Vagina (tissue), 2 donors: ENCODE measurements at places on chromosomes 3 and 15. TPM values are rescaled to one million over a fixed set of nuclear protein-coding genes. Genes with fewer than 3 reads are reported as not detected.

DNA sequence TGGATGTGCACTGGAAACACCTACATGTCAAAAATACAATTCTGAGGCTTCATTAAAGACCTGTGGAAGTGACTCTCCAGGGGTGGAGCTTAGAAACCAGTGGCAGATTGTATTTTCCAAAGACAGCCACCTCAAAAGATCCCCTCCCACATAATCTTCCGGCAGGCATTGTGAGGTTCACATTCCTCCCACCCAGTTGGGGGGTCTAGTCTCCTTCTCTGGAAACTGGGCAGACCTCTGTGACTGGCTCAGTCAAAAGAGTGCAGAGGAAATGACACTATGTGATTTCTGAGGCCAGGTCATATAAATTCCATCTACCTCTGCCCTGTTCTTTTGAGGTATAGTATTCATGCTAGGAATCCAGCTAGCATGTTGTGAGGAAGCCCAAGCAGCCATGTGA is 1.9 kb upstream of the CFAP92 start:
- no peak overlapping the region for H3K4me3 ChIP-seq
- DNase-seq, result no peak

BMF gene
- total RNA-seq, result 2.9 TPM

GRCh38 chr3:187870360-187871203 is 125.3 kb upstream of the BCL6 start:
- H3K27me3 ChIP-seq, result no peaks in the 10 kb centered on the region
- H3K4me3 ChIP-seq, result no peak overlapping the region

DNA sequence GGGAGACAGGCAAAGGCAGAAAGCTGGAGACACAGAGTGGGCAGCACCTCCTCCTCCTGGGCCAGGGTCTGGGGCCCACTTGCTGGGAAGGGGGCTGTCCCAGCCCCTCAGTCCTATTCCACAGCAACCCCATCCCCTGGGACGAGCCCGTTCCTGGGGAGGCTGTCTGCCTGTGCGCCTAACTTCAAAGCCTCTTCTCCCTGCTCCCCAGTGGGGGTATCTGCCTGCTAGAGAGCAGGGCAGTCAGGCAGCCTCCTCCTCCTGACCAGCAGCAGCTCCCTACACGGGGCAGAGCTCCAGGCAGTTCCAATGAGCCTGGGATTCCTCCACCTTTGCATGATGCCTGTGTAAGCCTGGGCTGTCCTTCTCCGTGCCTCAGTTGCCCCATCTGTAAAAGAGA is 6.9 kb downstream of the PTH1R start:
- H3K36me3 ChIP-seq, result no peaks in the 10 kb centered on the region
- peaks cover 44% of the 10 kb centered on the region for H3K4me1 ChIP-seq
- H3K4me3 ChIP-seq, result peak overlapping the region; percentile 71
- no peaks in the 10 kb centered on the region for H3K27me3 ChIP-seq

- no peaks in the 10 kb centered on the region for H3K36me3 ChIP-seq
- peak overlapping the region; percentile 99 for H3K27ac ChIP-seq
- H3K27me3 ChIP-seq, result no peaks in the 10 kb centered on the region
These were observed 284 bp upstream of the TSC22D2 start for GRCh38 chr3:150407808-150408220.

GRCh38 chr3:71433631-71434030 is 149.9 kb downstream of the FOXP1 start:
- H3K4me3 ChIP-seq, result no peak overlapping the region
- H3K4me1 ChIP-seq, result peaks cover 72% of the 10 kb centered on the region
- no peaks in the 10 kb centered on the region for H3K27me3 ChIP-seq
- H3K27ac ChIP-seq, result no peak overlapping the region
- no peak for DNase-seq
- no peaks in the 10 kb centered on the region for H3K36me3 ChIP-seq

DNA sequence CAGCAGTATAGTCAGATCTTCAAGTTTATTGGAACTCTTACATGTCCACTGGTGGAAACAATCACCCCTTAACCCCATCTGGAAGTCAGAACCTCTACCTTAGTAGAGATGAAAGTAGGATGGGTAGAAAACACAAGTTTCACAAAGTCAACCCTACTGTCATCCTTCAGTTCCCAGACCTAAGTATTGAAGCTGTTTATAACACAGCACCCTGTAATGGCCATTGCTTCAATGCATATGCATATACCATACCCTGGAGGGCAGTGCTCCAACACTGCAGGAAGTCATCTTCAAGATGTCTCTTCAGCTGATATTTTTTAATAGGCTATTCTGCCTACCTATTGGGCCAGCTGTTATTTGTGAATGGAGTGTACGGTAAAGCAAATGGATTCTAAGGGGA is 241.3 kb downstream of the UBE2E2 start:
- DNase-seq, result no peak
- H3K4me1 ChIP-seq, result no peaks in the 10 kb centered on the region
- H3K27ac ChIP-seq, result no peak overlapping the region
- no peaks in the 10 kb centered on the region for H3K27me3 ChIP-seq
- no peaks in the 10 kb centered on the region for H3K36me3 ChIP-seq

DNA sequence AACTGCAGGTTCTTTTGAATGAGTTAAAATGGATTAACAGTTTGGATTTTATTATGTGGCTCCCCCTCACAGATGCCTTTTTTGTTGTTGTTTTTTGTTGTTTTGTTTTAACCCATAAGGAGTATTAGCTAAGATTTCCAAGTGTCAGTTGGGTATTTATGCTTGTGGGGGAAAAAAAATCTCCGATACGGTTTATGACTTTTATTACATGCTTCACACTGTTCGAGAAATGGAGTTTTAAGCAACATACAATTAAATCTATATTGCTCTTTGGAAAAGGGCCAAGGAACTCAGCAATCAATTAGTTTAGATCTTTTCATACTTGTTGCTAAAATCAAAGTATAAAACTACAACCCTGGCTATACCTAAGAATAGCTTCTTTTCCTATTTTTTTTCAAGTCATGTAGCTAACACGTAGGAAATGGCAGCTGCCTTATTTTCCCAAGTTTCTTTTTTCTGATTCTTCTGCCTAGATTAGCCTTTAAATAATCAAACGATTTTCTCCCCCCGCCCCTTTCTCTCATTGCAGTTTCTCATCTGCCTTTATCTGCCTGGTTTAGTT is 16.0 kb downstream of the NR2F2 start:
- H3K4me3 ChIP-seq, result peak overlapping the region; percentile 67
- H3K27ac ChIP-seq, result peak overlapping the region; percentile 99
- no peaks in the 10 kb centered on the region for H3K27me3 ChIP-seq
- DNase-seq, result no peak
- no peaks in the 10 kb centered on the region for H3K36me3 ChIP-seq
- H3K4me1 ChIP-seq, result peaks cover 56% of the 10 kb centered on the region

STRC gene
- 0.74 TPM for total RNA-seq

DNA sequence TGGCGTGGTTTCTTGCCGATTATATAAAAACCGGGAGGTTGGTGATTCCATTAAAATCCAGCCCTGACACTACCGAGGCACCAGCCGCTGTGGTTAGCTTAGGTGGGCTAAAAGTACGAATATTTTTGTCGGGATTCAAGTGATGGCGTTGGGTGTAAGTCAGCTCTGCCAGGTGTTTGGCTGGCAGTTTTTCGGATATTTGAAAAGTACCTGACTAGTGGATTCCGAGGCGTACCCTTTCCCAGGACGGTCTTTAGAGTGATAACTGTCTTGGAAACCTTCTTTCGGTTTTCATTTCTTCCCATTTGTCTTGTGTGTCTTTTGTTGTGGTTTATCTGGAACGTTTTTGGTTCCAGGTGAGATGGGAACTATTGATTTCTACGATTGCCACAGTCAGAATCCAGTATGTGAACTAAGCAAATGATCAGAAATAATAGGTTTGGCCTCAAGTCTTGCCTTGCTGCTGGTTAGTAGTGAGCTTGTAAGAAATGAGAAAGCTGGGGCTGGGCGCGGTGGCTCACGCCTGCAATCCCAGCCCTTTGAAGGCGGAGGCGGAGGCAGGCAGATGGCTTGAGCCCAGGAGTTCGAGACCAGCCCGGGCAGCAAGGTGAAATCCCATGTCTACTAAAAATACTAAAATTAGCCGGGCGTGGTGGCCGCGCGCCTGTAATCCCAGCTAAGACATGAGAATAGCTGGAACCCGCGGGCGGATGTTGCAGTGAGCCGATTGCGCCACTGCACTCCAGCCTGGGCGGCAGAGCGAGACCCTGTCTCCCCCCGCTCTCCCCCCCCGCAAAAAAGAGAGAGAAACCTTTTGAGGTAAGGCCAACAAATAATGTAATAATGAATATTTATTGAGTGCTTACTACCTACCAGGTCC is 1.4 kb downstream of the FYTTD1 start:
- DNase-seq, result no peak
- peaks cover 44% of the 10 kb centered on the region for H3K4me1 ChIP-seq
- H3K27me3 ChIP-seq, result no peaks in the 10 kb centered on the region
- H3K27ac ChIP-seq, result peak overlapping the region; percentile 98
- peak overlapping the region; percentile 83 for H3K4me3 ChIP-seq

- no peak for DNase-seq
- no peaks in the 10 kb centered on the region for H3K27me3 ChIP-seq
- H3K4me3 ChIP-seq, result no peak overlapping the region
- no peaks in the 10 kb centered on the region for H3K36me3 ChIP-seq
- no peaks in the 10 kb centered on the region for H3K4me1 ChIP-seq
These were observed 195.1 kb upstream of the NR2F2 start for GRCh38 chr15:96135166-96136093.

DNA sequence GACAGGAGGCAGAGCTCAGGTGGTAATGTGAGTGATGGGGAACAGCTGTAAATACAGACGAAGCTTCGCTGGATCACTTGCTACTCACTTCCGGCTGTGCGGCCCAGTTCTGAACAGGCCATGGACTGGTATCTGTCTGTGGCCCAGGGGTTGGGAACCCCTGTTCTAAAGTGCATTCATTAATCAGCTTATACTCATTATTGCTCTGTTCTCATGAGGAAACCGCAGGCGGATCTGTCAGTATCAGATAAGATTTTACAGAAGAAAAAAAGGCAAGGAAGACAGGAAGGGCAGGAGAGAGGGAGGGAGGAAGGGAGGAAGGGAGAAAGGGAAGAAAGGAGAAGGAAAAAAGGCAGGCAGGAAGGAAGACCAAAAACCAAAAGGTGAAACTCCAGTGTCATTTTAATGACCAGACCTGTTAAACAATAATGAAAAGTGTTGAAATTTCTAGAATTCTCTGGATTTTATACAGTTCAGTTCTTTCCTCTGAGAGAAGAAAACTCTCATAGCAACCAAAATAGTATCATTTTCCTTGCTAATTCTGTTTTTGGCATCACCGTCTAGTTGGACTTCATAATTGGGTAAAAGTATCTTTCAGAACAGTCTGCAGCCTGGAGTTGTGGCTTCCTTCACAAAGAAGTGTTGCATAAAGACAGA is 128.0 kb upstream of the PROK2 start:
- DNase-seq, result no peak
- no peaks in the 10 kb centered on the region for H3K36me3 ChIP-seq
- no peak overlapping the region for H3K4me3 ChIP-seq
- no peak overlapping the region for H3K27ac ChIP-seq
- peaks cover 4% of the 10 kb centered on the region for H3K4me1 ChIP-seq

- H3K36me3 ChIP-seq, result peaks cover 12% of the 10 kb centered on the region
- H3K4me1 ChIP-seq, result peaks cover 33% of the 10 kb centered on the region
- no peak for DNase-seq
- no peaks in the 10 kb centered on the region for H3K27me3 ChIP-seq
These were observed 5.1 kb downstream of the HEMK1 start for GRCh38 chr3:50574444-50574831.

NEIL1 gene
- 69.2 TPM for total RNA-seq

- H3K27me3 ChIP-seq, result no peaks in the 10 kb centered on the region
- no peak for DNase-seq
- no peak overlapping the region for H3K27ac ChIP-seq
- no peaks in the 10 kb centered on the region for H3K36me3 ChIP-seq
- H3K4me1 ChIP-seq, result peaks cover 68% of the 10 kb centered on the region
These were observed 25.2 kb downstream of the MAPKBP1 start for GRCh38 chr15:41799488-41799805.

DNA sequence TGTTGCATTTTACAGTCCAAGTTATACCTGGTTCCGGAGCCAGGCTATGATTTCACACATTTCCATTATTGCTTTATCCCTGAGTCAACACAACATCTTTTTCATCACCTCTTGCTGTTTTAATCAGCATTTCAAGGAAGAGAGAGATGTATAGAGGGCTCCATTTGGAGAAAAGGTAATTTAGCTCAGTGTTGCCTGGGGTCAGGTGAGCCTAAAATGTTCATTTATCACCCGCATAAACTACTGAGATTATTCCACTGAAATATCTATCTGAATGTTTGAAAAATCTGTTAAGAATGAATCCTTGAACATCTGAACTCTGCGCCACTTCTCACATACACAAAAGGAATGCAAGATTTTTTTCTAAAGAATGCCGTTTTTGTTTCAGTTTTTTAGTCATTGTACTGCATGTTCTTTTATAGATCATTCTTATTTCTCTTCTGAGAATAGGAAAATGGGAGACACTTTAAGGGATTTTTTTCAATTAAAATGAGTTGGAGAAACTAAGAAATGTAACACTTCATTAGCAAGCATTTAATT is 51.5 kb upstream of the AGTR1 start:
- H3K4me1 ChIP-seq, result peaks cover 7% of the 10 kb centered on the region
- H3K27me3 ChIP-seq, result no peaks in the 10 kb centered on the region
- no peak for DNase-seq

SLC51B gene
- total RNA-seq, result not detected

IL16 gene
- 19.9 TPM for total RNA-seq

DNA sequence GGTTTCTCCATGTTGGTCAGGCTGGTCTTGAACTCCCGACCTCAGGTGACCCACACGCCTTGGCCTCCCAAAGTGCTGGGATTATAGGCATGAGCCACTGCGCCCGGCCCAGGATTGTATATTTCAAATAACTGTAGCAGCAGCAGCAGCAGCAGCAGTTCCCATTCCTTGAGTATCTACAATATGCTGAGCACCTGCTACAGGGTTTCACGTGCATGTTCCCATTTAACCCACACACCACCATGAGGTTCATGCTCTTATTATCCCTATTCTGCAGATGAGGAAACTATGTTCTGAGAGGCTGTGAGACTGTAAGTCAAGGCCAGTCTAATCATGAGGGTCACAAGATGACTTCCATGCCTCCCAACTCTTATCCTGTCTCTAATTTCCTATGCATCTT is 30.9 kb upstream of the FOXP1 start:
- no peak overlapping the region for H3K4me3 ChIP-seq
- H3K27me3 ChIP-seq, result no peaks in the 10 kb centered on the region
- no peaks in the 10 kb centered on the region for H3K4me1 ChIP-seq
- H3K36me3 ChIP-seq, result no peaks in the 10 kb centered on the region

NEK10 gene
- not detected for total RNA-seq
